ENCODE measurements at places on chromosomes 1 and 21. TPM values are rescaled to one million over a fixed set of nuclear protein-coding genes. Genes with fewer than 3 reads are reported as not detected.

The OR2W3 gene
- polyA plus RNA-seq = 1.6 TPM

The KCND3 gene
- polyA plus RNA-seq = 1.2 TPM

The MROH9 gene
- not detected for polyA plus RNA-seq

The BACH1 gene
- polyA plus RNA-seq = 23.7 TPM

The KDM1A gene
- polyA plus RNA-seq = 89.1 TPM

The S100A2 gene
- 1.0 TPM for polyA plus RNA-seq

The VCAM1 gene
- 11.8 TPM for polyA plus RNA-seq

The DCST1 gene
- 0.58 TPM for polyA plus RNA-seq

The RHEX gene
- 0.43 TPM for polyA plus RNA-seq

The PLPPR4 gene
- polyA plus RNA-seq = 9.5 TPM

The C1orf53 gene
- 2.7 TPM for polyA plus RNA-seq

Measured in muscle of back (tissue), 13 donors.